ENCODE measurements at places on chromosomes 11 and 22.

DNA sequence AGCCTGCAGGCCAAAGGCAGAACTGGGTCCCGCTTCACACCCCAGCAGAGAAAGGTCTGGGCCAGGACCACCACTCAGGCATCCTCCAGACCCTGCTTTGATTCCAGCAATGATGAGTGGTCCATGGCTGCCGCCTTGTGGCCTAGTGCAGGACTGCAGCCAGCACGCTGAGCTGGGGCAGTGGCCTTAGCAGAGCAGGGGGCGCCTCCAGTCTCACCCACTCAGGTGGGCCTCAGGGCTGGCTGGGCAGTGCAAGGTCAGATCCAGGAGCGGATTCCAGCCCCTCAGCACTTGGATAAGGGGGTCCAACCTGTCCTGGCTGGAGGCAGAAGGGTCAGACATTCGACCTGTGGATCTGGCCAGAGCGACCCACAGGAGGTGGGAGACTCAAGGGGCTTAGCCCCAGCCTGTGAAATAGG, 9.6 kb upstream of the PDE2A start:
- DNase-seq, result peak; percentile 61

DNA sequence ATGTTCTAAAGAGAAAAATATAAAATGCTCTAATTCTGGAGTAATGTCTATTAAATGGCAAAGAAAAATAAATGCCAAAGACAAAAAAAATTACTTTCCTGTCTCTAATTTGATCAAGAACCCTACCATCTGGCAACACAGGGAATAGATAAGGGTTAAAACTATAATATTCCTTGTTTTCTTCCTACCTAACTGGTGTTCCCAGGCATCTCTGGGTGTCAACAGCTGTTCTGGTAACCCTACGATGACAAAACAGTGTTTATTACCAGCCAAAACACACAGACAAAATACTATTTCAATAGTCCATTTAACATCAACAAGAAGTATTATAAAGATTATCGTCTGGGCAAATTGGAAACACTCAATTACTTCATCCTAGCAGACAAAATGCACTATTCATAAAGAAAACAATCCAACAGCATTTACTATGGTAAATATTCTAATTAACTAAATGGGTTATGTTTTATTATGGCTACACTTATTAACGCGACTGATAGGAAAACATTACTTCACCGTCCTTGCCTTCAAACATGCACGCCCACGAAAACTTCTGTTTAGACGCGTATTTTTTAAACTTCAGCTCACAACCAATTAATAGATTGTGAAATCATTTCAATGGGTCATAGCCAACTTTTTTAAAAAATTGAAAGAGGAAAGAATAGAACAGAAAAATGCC, 50.6 kb downstream of the LGR4 start:
- no peak for DNase-seq

GRCh38 chr11:128726458-128727139, 32.7 kb downstream of the FLI1 start:
- DNase-seq, result peak; percentile 63

GRCh38 chr22:24141586-24141985, 39.7 kb upstream of the SUSD2 start:
- DNase-seq, result peak; percentile 35

GRCh38 chr22:45426387-45426786, 12.9 kb downstream of the RIBC2 start:
- no peak for DNase-seq

DNA sequence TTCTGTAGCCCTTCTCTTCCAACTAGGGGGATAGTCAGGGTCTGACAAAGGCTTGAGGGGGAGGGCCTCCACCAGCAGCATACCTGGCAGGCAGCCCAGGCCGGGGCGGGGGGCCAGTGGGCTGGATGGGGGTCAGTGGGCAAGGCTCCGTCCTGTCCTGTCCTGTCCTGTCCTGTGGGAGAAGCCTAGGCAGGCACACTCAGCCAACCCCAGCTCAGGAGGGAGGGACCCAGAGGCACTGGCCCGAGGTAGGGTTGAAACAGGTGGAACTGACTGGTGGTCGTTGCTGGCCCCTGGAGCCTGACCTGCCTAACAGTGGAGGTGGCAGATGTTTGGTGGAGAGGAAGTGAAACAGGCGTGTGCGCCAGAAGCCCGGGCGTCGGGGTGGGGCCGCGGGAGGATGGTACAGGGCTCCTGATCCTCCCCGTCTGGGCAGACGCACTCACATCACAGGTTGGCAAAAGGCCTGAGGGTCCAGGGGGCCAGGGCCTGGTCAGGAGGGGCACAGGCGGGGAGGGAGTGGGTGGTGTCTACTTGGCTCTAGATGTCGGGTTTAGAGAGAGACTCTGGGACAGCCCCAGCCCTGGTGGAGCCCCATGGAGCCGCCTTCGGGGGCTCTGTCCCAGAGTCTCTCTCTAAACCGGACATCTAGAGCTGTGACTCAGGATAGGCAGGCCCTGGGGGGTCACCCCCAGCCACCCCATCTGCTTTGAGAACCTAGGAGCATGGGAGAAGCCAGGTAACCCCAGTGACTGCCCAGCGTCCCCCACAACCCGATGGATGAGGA, 32.5 kb upstream of the GRAMD4 start:
- DNase-seq, result no peak

DNA sequence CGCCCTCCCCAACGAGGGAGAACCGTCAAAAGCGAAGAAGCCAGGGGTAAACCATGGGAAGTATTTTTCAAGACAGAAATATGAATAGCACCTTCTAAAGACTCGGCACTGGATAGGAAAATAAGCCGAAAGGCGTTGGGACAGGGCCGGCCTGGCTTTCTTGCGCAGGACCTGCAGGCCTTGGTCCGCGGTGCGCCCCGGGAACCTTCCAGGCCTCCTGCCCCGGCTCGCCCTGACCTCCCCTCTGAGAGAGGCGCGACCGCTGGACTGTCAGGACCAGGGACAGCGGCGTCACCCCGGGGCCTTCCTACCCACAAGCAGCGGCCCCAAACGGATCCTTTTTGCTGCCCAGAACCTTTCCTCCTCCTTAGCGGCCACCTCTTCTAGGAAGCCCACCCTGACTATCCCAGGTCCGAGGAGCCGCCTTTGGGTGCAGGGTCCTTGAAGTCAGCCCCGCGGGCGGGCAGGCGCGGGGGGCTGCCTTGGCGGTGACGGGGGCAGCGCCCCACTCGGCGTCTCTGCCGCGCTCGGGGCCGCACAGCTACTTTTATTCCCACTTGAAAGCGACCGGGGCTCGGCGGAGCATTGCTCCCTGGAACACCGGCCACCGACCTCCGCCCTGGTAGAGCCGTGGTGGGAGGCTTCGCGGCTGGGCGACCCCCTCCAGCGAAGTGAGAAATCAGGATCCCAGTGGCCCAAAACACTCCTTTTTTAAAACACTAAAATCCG, 650 bp upstream of the MAPK11 start:
- DNase-seq, result peak; percentile 72

DNA sequence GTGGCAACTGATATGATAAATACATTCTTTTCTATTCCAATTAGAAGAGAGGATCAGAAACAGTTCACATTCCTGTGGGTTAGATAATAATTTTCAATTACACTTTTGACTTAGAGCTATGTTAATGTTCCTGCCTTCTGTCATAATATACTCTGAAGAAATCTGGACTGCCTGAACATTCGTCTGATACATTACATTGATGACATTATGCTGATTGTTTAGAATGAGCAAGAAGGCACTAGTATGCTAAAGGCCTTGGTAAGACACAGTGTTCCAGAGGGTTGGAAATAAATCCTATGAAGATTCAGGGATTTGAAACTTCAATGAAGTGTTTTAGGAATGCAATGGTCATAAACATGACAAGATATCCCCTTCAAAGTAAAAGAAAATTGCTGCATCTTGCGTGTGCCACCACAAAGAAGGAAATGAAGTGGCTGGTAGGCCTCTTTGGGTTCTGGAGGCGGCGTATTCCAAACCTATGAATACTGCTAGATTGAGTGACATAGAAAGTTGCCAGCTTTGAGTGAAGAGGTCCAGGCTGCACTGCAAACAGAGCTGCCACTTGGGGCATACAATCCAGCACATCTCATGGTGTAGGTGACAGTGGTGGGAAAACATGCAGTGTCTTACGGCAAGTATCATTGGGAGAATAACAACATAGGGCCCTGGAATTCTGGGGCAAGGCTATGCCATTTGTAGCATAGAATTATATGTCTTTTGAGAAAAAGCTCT, 21.2 kb upstream of the PDE3B start:
- DNase-seq, result no peak

GRCh38 chr22:26656891-26657851, at the start of gene MIAT:
TSS of gene MIAT (plus strand) at chr22:26657588.
- DNase-seq, result peak; percentile 76

DNA sequence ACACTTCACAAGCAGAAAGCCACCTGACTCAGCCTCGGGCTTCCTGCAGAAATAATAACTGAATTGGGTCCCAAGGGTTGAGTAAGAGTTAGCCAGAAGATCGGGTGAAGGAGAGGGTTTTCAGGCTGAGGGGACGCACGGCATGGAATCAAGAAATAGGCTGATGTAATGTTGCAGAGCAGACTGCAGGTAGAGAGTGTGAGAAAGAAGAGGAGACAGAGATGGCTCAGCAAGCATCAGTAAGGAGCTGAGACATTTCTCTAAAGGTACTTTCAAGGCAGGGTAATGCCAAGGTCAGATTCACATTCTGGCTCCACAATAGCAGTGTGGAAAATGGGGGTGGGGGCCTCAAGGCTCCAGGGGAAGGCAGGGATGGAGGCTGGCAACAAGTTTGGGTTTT, 18.6 kb downstream of the HIRA start:
- DNase-seq, result no peak

DNA sequence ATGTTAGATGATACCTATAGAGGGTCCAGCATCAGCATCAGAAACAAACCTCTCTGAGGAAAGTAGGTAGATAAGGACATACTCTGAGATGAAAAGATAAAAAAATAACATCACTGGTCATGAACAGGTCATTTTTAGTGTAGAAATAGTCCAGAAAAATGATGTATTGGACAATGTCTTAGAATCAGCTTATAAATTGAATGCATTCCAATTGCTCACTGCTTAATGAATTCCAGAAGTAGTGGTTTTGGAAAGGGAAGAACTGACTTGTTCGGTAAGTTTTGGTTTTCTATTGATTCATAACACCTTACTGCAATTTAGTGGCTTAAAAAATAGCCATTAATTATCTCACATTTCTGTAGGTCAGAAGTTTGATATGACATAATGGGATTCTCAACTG, 929.5 kb upstream of the CCDC90B start:
- no peak for DNase-seq

DNA sequence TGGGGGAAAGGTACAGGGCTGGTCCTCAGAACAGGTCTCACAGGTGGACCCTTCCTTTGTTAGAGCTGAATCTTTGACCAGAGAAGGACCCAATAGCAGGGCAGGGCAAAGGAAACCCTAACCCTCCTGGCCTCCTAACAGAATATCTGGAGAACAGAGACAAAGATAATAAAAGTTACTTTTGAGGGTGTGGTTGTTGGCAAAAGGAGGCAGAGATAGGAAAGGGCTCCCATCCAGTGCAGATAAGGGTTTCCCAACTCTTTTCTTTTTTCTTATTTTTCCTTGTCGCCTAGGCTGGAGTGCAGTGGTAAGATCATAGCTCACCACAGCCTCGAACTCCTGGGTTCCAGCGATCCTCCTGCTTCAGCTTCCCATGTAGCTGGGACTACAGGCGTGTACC, 11.9 kb downstream of the PCSK7 start:
- DNase-seq, result no peak

DNA sequence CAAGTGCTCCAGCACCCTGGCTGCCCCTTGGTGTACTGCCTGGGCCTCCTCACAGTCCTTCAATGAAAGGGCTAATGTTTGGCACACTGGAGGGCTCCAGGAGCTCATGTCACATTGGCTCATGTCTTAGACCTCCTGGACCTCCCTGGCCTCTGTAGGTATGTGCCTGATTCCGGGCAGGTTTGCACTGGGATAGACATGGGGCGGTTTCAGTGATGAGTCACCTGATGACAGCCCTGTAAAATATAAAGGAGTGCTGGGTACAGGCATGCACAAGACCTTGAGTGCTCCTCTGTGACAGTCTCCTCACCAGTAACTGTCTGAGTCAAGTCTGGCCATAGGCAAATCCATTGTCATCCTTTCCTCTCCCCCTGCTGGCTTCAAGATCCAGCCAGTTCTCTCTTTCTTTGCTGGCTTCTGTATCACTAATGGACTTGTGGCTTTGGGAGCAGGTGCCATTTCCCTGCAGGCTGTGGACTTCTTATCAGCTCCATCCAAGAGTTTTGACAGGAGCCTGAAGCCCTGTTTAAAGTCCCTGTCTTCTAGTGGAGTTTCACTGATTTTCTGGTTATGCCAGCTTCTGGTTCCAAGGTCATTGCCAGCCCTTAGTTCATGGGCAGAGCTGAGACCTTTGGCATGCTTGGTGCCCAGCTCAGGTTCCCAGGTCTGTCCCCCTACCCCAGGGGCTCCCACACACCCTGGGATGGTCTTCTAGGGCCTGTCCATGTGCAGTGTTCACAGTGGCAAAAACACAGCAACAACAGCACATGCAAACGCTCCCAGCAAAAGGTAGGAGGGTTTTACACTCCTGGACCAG, 22.7 kb upstream of the P2RY2 start:
- DNase-seq, result no peak

- DNase-seq, result peak; percentile 43
Measured at GRCh38 chr11:3859373-3859881, 4.0 kb downstream of the STIM1 start.

- no peak for DNase-seq
Measured at GRCh38 chr11:76456571-76456970, 11.8 kb downstream of the EMSY start.

DNA sequence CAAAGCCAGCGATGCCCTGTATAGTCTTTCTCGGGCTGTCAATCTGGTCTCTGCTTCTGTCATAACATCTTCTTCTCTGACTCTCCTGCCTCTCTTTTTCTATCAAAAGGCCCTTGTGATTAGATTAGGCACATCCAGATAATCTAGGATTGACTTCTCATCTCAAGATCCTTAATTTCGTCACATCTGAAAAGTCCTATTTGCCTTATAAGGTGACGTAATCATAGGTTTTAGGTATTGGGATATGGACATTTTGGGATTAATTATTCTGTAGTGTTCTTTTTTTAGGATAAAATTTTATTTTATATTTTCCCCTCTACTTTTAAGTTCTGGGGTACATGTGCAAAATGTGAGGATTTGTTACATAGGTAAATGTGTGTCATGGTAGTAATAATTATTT, 480.8 kb upstream of the CCDC90B start:
- no peak for DNase-seq

DNA sequence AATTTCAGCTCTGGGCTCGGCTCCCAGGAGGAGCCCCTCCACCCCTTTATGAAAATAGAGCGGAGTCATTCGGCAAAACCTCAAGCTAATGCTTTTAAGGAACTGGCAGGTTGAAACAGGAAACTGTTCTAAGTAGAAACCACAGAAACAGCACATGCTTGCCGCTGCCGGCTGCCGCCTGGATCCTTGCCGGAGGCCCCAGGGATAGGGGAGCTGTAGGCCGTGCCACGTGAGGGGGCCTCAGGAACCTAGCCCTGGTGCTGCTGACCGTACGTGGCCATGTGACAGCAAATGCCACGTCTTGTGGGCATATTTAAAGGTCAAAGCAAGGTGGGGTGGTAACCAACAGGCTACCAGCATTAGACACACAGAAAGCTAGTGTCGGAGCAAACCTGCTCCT, 77.9 kb upstream of the TIMP3 start:
- DNase-seq, result peak; percentile 49

- DNase-seq, result no peak
Measured at GRCh38 chr22:47276450-47276820, 514.0 kb downstream of the TBC1D22A start.

Data from CD4-positive, alpha-beta T cell treated with Interleukin-17A for 1 hour (primary cell).